ENCODE measurements at places on chromosomes 1 and 21. TPM values are rescaled to one million over a fixed set of nuclear protein-coding genes. Genes with fewer than 3 reads are reported as not detected.
A peak's percentile ranks its signal among the peaks of the same experiment; 100 is the strongest.

DNA sequence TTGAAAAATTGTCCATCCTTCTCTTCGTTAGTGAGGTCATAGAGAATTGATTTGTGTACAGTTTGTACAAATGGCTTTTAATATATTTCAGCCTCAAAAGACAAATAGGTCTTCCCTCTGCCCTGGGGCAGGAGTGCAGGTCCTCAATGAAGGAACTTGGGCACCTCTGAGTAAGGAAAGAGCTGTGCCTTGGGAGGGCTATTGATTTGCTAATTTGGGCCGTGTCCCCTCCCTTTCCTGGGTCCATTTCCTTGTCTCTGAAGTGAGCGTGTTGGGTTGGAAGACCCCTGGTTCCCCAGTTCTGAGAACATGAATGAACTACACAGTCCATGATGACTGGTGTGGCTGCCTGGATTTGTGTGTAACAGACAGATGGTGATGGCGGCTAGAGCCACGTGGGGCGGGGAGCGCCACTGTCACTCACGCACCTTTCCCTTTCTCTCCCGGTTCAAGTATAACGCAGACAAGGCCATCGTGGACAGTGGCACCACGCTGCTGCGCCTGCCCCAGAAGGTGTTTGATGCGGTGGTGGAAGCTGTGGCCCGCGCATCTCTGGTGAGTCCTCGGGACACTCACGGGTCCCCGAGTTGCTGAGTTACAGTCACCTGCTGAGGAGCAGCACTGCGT lies 71.0 kb upstream of the FAM3B start:
- no peak for DNase-seq

- no peak for DNase-seq
Measured at GRCh38 chr1:230758709-230759368, 11.7 kb downstream of the CAPN9 start.

GRCh38 chr21:39316729-39317128 lies 3.3 kb upstream of the BRWD1 start:
- DNase-seq = no peak

DNA sequence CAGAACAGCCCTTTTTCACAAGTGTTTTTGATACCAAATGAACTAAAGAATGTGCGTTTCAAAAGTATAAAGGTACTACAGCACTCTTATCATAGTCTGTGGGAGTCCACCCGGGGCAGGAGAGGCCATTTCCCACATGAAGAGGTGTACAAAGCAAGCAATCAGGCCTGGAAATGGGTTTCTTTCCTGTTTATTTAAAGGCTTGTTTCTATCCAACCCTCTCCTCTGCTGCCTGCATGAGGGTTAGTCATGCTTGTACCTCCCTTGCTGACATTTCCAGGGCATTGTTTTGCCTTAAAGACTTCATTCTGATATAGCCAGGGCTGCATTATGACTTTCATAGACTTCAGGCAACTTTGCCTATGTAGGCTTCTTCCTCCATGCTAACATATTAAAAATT lies 11.6 kb downstream of the SELP start:
- DNase-seq = no peak

DNA sequence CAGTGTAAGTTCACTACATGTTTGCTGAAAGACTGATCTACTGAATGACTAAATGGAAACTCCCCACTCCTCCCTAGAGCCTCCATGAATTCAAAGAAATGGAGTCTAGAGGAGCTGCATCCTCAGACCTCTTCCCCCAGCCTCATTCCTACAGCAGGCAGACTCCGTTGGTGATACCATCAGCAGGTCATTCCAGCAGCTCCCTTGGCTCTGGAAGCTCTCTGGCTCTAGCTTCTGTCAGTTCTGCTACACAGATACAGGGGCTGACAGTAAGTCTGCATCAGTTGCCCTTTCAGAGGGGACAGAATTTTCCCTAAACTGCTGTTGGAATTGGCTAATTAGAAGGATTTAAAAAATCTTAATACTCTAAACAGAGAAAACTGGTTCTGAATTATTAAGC lies 31.7 kb upstream of the DMRTA2 start:
- DNase-seq = no peak

The EDN2 gene
- not detected for total RNA-seq

- DNase-seq = no peak
Measured at GRCh38 chr1:168442931-168443330, 100.9 kb downstream of the XCL2 start.

GRCh38 chr1:14848203-14848602 lies 249.7 kb downstream of the KAZN start:
- peak; percentile 5 for DNase-seq

- DNase-seq = no peak
Measured at GRCh38 chr1:18398791-18399530, 81.8 kb upstream of the KLHDC7A start.

Data from posterior vena cava (tissue), 2 donors.